ENCODE measurements at places on chromosomes 1 and 21. TPM values are rescaled to one million over a fixed set of nuclear protein-coding genes. Genes with fewer than 3 reads are reported as not detected.

- DNase-seq = no peak
Observed at GRCh38 chr1:206680279-206680678, 4.4 kb upstream of the MAPKAPK2 start.

GRCh38 chr1:38651669-38652068, 207.9 kb downstream of the RRAGC start:
- no peak for DNase-seq

DNA sequence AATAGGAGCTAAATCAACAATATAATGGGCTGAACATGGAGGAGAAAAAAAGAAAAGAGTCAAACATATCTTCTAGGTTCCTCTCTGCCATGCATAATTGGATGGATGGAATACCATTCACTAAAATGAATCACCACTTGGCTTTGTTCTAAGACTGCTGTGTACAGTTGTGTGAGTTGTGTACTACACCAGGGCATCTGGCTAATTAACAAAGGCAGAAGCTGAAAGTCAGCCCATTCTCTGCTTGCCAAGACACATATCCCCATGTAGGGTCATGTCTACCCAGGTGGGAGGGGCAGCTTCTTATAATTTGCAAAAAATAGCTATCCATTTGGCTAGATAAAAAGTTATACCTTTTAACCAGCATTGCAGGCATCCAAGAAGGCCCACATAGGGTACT, 21.0 kb downstream of the JUN start:
- DNase-seq = no peak

GRCh38 chr1:174165471-174166137, 6.3 kb downstream of the RABGAP1L start:
- DNase-seq = no peak

GRCh38 chr21:27534206-27534605, 567.3 kb upstream of the ADAMTS5 start:
- DNase-seq = no peak

DNA sequence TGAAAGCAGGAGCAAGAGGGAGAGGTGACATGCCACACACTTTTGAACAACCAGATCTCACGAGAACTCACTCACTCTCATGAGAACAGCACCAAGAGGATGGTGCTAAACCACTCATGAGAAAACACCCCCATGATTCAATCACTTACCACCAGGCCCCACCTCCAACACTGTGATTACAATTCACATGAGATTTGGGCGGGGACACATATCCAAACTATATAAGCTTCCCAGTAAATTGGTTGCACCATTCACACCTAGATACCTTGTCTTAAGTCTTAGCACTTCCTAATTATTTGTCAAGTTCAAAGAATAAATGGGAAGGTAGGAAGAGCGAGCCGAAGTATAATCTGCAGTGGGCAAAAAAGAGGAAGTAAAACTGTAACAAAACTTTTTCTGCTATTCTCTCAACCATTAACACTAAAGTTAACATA, 34.3 kb downstream of the AMY1C start:
- no peak for DNase-seq

GRCh38 chr1:115952547-115952946, 23.8 kb upstream of the SLC22A15 start:
- DNase-seq = no peak

- DNase-seq = no peak
Observed at GRCh38 chr1:46638921-46639320, 22.3 kb upstream of the MOB3C start.

CELA3B gene
- not detected for polyA plus RNA-seq

DNA sequence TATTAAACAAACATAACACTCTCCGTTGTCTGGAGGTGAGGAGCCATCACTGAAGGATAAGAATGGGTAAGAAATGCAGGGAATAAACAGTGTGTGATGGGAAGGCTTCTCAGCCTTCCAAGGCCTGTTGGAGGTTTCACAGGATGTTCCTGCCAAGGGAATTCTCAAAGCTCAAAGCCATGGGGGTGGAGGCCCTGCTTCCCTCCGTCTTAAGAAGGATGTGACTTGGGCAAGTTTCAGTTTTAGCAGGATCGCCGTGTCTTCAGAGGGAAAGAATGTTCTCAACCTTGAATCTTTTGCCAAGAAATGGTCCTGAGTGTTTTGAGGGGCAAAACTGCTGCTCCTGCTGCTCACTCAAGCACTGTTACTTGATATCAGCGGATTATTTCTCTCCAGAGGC, 41.7 kb upstream of the IL20 start:
- no peak for DNase-seq

GLMN gene
- polyA plus RNA-seq = 25.8 TPM

GRCh38 chr21:45800339-45801080, 157.0 kb downstream of the PCBP3 start:
- no peak for DNase-seq

- no peak for DNase-seq
Observed at GRCh38 chr1:224711876-224712275, 95.8 kb downstream of the CNIH3 start.

TNFRSF8 gene
- 0.24 TPM for polyA plus RNA-seq

KIF17 gene
- 9.3 TPM for polyA plus RNA-seq

GRCh38 chr1:154583773-154584172, 16.2 kb downstream of the CHRNB2 start:
- peak; percentile 46 for DNase-seq

- no peak for DNase-seq
Observed at GRCh38 chr1:61210435-61211154, 128.2 kb downstream of the NFIA start.

DNA sequence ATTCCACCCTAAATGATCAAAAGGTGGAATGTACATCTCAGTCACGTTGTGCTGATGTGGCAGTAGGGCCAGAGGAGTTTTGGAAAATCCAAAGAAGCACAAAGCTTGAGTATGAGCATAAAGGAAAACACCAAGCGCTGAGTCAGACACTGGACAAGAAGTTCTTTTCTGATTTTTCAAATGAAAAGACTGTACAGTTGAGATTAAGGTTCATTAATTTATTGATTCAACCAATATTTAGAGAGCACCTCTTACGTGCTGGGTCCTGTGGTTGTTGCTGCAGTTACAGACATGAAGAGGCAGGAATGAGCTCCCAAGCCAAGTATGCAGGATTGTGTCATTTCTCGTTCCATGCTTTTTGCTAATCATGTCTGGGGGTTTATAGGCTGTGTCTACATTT, 28.9 kb upstream of the APP start:
- no peak for DNase-seq

CR1 gene
- 0.63 TPM for polyA plus RNA-seq

GRCh38 chr1:204650911-204651570, 34.5 kb downstream of the LRRN2 start:
- no peak for DNase-seq

- DNase-seq = no peak
Observed at GRCh38 chr21:34093083-34093482, 19.7 kb downstream of the MRPS6 start.

DNA sequence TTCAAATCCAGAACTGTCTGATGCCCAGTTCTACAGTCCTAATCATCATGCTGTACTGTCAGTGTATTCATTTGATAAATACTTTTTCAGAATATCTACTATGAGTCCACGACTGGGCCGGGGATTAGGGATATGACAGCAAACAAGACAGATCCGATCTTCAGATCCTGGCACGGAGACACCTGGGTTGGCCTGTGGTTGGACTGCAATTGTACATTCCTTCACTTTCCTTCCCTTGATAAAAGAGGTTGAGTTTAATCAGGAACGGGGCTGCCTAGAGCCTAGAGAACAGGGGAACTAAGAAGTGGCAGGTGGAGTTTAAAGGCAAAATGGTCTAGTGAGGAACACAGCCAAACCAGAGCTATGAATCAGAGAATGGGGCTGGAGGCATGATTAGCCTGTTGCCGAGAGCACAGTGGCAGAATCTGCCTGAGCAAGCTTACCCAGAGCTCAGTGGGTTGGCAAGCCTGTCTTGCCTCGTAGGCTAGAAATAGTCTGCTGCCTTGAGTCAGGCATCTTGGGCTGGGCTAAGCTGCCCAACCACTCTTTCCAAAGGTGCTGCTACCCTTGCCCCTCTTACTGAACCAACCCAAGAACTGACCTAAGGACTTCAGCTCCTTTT, 38.1 kb upstream of the PTCH2 start:
- DNase-seq = no peak

RAB7B gene
- 4.8 TPM for polyA plus RNA-seq

- DNase-seq = peak; percentile 40
Observed at GRCh38 chr1:44688760-44689446, 14.4 kb downstream of the ARMH1 start.

Data from left lung (tissue), 14 donors.